NCI-H748 treated with DMSO at 0.1 percent for 48 hours (cell line): ENCODE measurements at places on chromosomes 1 and 21.

DNA sequence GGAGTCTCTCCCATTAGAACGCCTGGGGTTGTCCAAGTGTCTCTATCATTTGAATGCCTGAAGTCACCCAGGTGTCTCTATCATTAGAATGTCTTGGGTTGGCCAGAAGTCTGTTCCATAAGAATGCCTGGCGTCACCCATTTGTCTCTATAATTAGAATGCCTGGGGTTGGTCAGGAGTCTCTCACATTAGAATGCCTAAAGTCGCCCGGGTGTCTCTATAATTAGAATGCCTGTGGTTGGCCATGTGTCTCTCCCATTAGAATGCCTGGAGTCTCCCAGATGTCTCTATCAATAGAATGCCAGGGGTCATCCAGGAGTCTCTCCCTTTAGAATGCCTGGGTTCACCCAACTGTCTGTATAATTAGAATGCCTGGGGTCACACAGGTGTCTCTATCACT lies 54.5 kb downstream of the RNF187 start:
- no peak for DNase-seq

DNA sequence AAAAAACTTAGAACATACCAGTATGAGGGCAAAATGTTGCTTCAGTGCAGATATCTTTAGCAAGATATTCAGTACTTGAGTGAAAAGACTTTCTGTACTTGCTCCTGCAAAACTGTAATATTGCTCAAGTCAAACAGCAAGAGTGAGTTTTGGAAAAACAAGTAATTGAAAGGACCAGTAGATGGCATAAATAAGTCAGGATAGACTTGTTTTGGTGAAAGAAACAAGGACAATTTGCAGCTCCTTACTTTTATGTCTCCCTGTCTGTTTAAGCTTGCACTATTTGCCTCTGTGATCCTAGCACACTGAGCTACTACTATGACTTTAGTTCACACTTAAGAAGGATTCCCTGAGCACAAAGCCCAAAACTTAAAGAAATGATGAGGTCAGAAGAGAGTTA lies 39.1 kb downstream of the IFI44 start:
- DNase-seq, result no peak

GRCh38 chr1:5273280-5274003 lies 619.0 kb downstream of the AJAP1 start:
- DNase-seq, result no peak

DNA sequence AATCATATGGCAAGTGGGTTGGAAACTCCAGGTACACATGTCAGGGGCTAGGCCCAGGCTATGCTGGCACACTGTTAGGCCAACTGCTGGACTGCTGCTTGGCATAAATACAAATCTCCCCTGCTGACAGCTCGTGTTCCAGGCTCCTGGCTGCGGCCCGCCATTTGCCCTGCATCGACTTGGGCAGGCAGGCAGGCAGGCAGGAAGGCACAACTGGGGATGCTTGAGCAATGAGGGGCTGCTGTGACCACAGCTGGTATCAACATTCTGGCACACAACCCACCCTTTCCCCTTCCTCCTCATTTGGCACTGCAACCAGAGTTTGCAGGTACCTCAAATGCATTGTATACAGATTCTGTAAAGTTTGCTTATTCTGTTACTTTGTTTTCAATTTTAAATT lies 53.2 kb downstream of the SAMSN1 start:
- no peak for DNase-seq

GRCh38 chr1:66154394-66154793 lies 361.7 kb downstream of the PDE4B start:
- no peak for DNase-seq

GRCh38 chr1:205933671-205934618 lies 9.3 kb downstream of the SLC26A9 start:
- no peak for DNase-seq

- peak; percentile 3 for DNase-seq
Observed at GRCh38 chr1:176996456-176997090, 167.9 kb downstream of the ASTN1 start.

DNA sequence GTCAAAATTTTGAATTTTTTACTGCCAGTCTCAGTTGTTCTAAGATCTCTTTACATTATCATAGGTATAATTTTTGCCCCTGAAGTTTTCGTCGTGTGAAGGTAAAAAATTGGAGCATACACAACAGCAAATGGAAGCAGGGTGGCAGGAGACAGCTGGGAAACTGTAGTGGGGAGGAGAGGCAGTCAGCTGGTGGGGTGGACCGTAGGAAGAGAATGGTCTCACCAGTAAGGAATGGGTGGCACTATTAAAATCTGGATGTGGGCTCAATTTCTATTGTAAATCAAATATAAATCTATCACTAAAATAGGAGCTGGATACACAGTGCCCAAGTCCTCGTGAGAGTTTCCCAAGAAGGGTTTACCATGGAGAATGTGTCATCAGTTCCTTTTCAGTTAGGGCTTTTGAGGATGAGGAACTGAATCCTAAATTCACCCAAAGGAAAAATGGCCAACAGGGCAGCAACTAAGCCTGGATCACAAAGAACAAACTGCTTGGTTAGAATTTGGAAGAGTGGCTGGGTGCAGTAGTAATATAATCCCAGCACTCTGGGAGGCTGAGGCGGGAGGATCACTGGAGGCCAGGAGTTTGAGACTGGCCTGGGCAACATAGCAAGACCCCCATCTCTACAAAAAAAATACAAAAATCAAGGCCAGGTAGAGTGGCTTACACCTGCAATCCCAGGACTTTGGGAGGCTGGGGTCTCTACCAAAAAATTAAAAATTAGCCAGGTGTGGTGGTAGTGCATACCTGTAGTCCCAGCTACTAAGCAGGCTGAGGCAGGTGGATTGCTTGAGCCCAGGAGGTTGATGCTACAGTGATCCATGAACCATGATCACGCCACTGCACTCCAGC lies 10.5 kb upstream of the IRF2BP2 start:
- no peak for DNase-seq

GRCh38 chr1:80533775-80534334 lies 1266.9 kb upstream of the ADGRL2 start:
- no peak for DNase-seq
